ENCODE measurements at places on chromosomes 4 and X. TPM values are rescaled to one million over a fixed set of nuclear protein-coding genes. Genes with fewer than 3 reads are reported as not detected.

LRCH2 gene
- total RNA-seq = not detected

MAGEB3 gene
- not detected for total RNA-seq

DNA sequence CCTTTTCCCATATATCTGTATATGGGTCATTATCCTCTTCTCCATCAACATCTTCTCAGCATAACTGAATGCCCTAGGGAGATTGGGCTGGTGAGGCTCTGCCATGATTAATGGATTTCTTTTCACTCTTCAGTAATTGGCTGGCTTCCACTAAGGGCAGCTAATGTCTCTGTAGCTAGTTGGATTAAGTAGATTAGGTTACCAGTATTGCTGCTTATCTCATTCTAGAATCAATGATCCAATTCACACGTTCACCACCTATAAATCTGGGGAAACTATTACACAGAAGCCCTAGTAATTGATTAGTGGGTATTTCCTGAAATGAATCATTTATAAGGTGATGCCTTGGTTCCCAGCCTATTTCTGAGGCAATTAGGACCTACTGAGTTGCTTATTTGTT is 94.8 kb downstream of the KDR start:
- H3K4me1 ChIP-seq = no peaks in the 10 kb centered on the region
- H3K4me3 ChIP-seq = no peak overlapping the region
- H3K27me3 ChIP-seq = peaks cover 20% of the 10 kb centered on the region
- no peak for DNase-seq
- H3K27ac ChIP-seq = no peak overlapping the region

DNA sequence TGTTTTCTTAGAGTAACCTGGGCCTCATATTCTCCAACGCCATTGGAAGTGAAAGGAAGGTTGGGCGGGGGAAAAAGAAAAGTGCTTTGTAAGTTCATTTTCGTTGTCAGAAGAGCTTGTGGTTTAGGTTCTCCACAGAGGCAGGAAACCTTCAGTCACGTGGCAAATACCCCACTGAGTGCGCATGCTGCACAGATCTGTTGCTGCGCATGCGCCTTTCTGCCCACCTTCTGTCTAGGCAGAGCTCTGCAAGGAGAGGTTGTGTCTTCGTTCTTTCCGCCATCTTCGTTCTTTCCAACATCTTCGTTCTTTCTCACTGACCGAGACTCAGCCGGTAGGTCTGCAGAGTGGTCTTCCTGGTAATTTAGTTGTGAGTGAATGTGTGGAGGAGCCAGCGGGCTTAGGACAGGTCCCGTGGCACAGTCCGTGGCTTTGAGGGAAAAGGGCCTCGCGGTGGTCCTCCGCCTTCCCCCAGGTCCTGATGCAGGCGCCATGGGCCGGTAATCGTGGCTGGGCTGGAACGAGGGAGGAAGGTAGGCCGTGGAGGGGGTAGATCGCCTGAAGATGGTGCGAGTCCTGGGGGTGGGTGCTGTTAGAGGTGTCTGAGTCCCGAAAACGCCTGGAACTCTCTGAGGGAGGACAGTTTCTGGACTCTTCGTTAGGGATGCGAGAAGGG is at the start of gene PAGE5:
Gene PAGE5, plus strand, starts transcription at position 228 of the 676 bp plus-strand sequence. CDS start 1,037 bp downstream, outside the sequence.
- no peaks in the 10 kb centered on the region for H3K27me3 ChIP-seq
- no peak for DNase-seq
- H3K4me1 ChIP-seq = no peaks in the 10 kb centered on the region
- H3K27ac ChIP-seq = no peak within 1 kb of the TSS

DNA sequence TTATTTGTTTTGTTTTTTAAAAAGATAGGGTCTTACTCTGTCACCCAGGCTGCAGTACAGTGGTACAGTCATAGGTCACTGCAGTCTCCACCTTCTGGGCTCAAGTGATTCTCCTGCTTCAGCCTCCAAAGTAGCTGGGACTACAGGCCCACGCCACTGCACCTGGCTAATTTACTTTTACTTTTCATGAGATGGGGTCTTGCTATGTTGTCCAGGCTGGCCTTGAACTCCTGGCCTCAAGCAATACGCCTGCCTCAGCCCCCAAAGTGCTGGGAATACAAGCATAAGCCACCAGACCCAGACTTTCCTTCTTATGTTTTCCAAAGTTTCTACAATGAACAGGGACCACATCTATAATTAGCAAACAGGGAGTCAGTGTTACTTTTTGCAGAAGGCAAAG is 37.9 kb upstream of the MXD4 start:
- no peak overlapping the region for H3K4me3 ChIP-seq
- no peak for DNase-seq
- H3K27me3 ChIP-seq = no peaks in the 10 kb centered on the region

DNA sequence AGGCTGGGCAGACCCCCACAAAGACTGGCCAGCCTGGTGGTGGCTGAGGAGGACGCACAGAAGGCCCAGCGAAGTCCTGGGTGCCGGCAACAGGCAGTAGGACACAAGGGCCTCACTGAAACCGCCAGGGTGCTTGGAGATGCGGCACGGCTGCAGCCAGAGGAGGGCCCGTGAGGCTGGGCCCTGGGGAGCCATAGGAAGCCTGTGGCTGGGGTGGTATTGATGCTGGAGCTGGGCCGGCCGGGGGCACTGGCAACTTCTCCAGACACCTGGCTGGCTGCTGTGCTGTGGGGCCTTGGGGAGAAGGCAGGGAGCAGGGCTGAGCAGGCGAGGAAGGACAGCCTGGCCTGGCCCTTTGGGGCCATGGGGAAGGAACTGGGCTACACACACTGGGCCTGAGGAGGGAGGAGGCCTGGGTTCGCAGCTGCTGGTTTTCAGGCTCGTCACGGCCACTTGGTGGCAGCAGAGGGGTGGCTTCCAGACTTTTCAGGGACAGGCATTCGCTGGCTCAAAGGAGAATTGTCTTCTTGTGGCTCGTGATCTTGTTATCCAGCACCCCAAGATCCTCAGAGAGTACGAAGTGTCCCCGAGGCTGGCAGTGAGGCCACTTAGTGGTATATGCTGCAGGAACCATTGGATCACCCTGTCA is 37.2 kb downstream of the ATP2B3 start:
- DNase-seq = peak; percentile 75
- no peak overlapping the region for H3K27ac ChIP-seq
- no peaks in the 10 kb centered on the region for H3K4me1 ChIP-seq
- no peaks in the 10 kb centered on the region for H3K27me3 ChIP-seq

GPRASP1 gene
- 3.5 TPM for total RNA-seq

GRCh38 chr4:170083541-170083940 is 6.2 kb downstream of the AADAT start:
- peaks cover 33% of the 10 kb centered on the region for H3K27me3 ChIP-seq
- no peaks in the 10 kb centered on the region for H3K36me3 ChIP-seq

DNA sequence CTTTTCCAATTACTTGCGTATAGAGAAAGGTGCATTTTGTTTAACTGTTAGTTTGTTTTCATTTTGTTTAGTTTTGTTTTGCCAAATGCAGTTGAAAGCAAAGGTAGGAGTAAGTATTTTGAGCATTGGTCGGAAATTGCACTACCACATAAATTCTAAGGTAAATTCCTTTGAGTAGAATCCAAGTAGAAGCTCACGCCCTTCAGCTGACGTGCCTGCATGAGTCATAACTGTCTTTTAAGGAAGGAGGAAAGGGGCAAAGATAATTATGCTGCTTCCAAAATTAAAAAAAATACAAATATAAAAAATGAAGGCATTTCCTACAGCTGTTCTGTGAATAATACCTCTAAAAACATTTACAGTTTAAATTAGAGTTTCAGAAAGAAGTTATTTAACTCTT is 110.2 kb upstream of the MYOZ2 start:
- no peak for DNase-seq
- H3K4me1 ChIP-seq = no peaks in the 10 kb centered on the region
- no peak overlapping the region for H3K4me3 ChIP-seq
- no peak overlapping the region for H3K27ac ChIP-seq

DNA sequence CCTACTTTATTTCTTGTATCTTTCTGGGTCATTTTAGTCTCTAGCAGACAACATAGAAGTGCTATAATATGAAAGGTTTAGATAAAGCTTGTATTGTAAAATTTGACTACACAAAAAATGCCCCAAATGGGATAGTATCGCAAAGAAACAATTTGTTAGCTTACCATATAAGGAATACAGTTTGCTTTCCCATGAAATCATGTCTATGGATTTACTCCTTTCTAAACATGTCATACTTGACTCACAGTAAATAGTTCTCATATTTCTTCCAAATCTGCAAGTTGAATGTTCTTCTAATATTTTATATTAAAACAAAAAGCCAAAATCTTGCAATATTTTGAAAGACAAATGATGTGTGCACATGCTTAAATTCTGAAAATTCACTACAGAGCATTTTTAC is 103.9 kb downstream of the PPA2 start:
- no peaks in the 10 kb centered on the region for H3K27me3 ChIP-seq
- no peak overlapping the region for H3K27ac ChIP-seq
- DNase-seq = no peak
- no peaks in the 10 kb centered on the region for H3K4me1 ChIP-seq

- H3K27me3 ChIP-seq = no peaks in the 10 kb centered on the region
- H3K27ac ChIP-seq = no peak overlapping the region
- no peak overlapping the region for H3K4me3 ChIP-seq
- H3K4me1 ChIP-seq = peaks cover 49% of the 10 kb centered on the region
- DNase-seq = no peak
- H3K36me3 ChIP-seq = peaks cover 4% of the 10 kb centered on the region
Measured at GRCh38 chrX:9535101-9535500, 70.2 kb downstream of the TBL1X start.

DNA sequence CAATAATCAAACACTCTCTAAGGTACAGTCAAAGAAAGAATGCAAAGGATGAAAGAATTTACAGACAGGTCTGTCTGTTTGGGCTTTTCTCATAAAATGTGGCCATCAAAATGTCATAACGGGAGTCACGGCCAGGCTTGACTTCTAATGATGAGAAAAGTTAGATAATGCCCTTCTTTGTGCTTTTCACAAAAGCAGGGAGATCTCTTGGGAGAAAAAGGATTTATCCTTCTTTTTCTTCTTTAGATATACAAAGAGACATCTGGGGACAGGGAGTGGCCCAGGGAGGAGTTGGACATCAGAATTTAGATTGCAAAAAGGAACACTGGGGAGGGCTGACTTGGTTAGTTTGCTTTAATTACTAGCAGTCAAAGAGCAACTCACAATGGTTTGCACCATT is 93.1 kb downstream of the SLC39A8 start:
- DNase-seq = no peak
- no peaks in the 10 kb centered on the region for H3K4me1 ChIP-seq
- no peaks in the 10 kb centered on the region for H3K27me3 ChIP-seq
- H3K36me3 ChIP-seq = no peaks in the 10 kb centered on the region
- no peak overlapping the region for H3K4me3 ChIP-seq
- H3K27ac ChIP-seq = no peak overlapping the region

- H3K4me3 ChIP-seq = no peak overlapping the region
- no peaks in the 10 kb centered on the region for H3K36me3 ChIP-seq
Measured at GRCh38 chr4:145545538-145546174, 64.0 kb downstream of the SMAD1 start.

SSX4B gene
- total RNA-seq = not detected

PLAC1 gene
- total RNA-seq = not detected

FAM184B gene
- not detected for total RNA-seq

GRCh38 chr4:158817562-158818296 is 48.9 kb downstream of the FNIP2 start:
- H3K4me1 ChIP-seq = peaks cover 41% of the 10 kb centered on the region
- peaks cover 2% of the 10 kb centered on the region for H3K36me3 ChIP-seq
- H3K27ac ChIP-seq = no peak overlapping the region

- H3K4me1 ChIP-seq = no peaks in the 10 kb centered on the region
- H3K27me3 ChIP-seq = no peaks in the 10 kb centered on the region
- H3K27ac ChIP-seq = no peak overlapping the region
- H3K36me3 ChIP-seq = no peaks in the 10 kb centered on the region
- no peak overlapping the region for H3K4me3 ChIP-seq
Measured at GRCh38 chr4:186939766-186940165, 216.1 kb upstream of the FAT1 start.

F8A2 gene
- total RNA-seq = not detected

DNA sequence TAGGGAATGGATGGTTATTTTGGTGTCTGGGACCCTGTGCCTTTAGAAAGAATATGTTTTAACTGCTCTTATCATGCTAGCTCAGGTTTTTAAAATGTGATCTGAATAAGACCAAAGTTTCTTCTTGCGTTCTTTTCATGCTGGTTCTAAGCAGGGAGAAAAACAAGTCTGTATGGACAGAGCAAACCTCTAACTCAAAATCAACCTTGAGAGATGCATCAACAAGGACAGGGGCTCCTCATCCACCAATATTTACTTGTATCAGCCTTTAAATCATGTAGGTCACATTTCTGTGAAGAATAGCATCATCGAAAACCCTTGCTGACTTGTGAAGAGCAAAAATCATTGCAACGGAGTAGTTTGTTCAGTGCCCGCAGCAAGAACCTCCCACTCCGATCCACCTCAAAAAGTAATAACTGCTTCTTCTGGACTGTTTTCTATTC is 1.2 kb downstream of the ATP10D start:
- no peaks in the 10 kb centered on the region for H3K36me3 ChIP-seq
- no peaks in the 10 kb centered on the region for H3K27me3 ChIP-seq
- H3K27ac ChIP-seq = no peak overlapping the region
- DNase-seq = no peak
- H3K4me1 ChIP-seq = peaks cover 26% of the 10 kb centered on the region

- peak; percentile 71 for DNase-seq
- H3K4me1 ChIP-seq = peaks cover 42% of the 10 kb centered on the region
- H3K36me3 ChIP-seq = no peaks in the 10 kb centered on the region
- no peak overlapping the region for H3K4me3 ChIP-seq
- H3K27me3 ChIP-seq = no peaks in the 10 kb centered on the region
- peak overlapping the region; percentile 69 for H3K27ac ChIP-seq
Measured at GRCh38 chrX:45710081-45710801, 509.6 kb upstream of the DIPK2B start.

DNA sequence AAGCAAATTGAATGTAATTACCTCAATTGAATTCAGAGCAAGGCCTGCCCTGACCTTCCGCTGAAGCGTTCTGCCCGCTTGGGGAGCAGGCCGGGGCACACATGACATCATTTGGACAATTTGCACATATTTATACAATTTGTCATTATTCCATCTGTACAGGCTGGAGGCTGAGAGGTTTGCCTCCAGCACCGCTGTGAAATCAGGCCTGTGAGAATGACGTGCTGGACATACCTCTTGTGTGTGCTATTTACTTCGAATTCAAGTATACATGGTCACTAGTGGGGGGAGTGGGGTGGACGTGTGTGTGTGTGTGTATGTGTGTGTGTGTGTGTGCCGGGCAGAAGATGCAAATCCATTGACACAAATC is 285.6 kb downstream of the SHOX start:
- no peak overlapping the region for H3K4me3 ChIP-seq
- H3K27ac ChIP-seq = no peak overlapping the region
- H3K4me1 ChIP-seq = no peaks in the 10 kb centered on the region
- H3K27me3 ChIP-seq = no peaks in the 10 kb centered on the region
- H3K36me3 ChIP-seq = no peaks in the 10 kb centered on the region
